ENCODE measurements at places on chromosomes 2 and 18. TPM values are rescaled to one million over a fixed set of nuclear protein-coding genes. Genes with fewer than 3 reads are reported as not detected.

DNA sequence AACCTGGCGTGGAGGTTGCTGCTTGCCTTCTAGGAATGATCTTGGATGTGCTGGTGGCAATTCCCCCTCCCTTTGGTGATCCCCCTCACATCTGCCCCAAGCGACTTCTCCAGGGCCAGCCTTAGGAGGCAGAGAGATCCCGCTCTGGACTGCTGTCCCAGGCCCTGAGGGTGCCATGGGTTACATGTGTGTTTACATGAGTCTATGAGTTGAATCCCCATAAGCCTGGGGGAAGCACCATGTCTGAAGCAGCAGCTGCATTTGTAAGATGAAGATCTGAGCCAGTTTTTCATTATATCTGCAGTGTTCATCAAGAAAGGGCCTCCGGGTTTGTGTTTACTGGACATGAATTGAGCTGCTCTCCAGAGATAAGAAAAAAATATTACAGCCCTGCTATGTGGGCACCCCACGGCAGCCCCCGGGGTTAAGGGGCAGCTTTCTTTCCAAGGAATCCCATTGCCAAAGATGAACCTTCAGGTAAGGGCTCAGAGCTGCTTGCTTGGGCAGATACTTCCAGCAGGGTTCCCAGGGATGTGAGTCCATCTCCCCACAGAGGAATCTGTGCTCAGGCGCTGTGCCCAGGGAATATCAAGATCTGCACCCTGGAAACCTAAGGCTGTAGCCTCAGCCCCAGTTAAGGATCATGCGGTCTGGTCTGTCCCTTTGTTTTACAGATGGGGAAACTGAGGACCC lies 46.0 kb downstream of the MRPS5 start:
- H3K4me3 ChIP-seq: no peak overlapping the region
- peak; percentile 58 for DNase-seq
- H3K36me3 ChIP-seq: no peaks in the 10 kb centered on the region
- H3K27ac ChIP-seq: no peak overlapping the region
- no peaks in the 10 kb centered on the region for H3K27me3 ChIP-seq

- peaks cover under 1% of the 10 kb centered on the region for H3K36me3 ChIP-seq
- H3K4me1 ChIP-seq: peaks cover 55% of the 10 kb centered on the region
- H3K27ac ChIP-seq: peak overlapping the region; percentile 92
Observed at GRCh38 chr2:65228263-65228750, 676 bp downstream of the ACTR2 start.

DNA sequence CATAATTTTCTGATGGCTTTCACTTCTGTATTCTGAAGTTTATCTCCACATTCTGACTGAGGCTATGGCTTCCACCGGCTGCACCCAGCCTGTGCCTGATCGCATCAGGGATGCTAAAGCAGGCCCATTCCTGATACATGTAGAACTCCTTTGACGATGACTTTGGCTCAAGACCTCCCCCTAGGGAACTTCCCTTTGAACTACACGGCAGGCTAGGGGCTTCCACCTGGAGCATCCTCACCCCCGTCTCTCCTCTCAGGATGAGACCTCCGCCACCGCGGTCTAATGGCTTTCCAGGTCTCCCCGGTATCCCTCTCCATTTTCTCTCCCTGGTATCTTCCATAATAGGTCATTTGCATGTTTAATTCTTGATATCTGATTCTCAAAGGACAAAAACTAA lies 214.9 kb upstream of the CHST9 start:
- peaks cover 4% of the 10 kb centered on the region for H3K4me1 ChIP-seq
- H3K36me3 ChIP-seq: no peaks in the 10 kb centered on the region
- DNase-seq: no peak
- no peak overlapping the region for H3K27ac ChIP-seq

- no peak overlapping the region for H3K4me3 ChIP-seq
- no peaks in the 10 kb centered on the region for H3K27me3 ChIP-seq
- no peaks in the 10 kb centered on the region for H3K36me3 ChIP-seq
- H3K4me1 ChIP-seq: no peaks in the 10 kb centered on the region
- no peak overlapping the region for H3K27ac ChIP-seq
Observed at GRCh38 chr2:225114786-225115323, 72.6 kb upstream of the DOCK10 start.

RESP18 gene
- total RNA-seq: not detected

- no peaks in the 10 kb centered on the region for H3K27me3 ChIP-seq
- peaks cover 20% of the 10 kb centered on the region for H3K4me1 ChIP-seq
- no peaks in the 10 kb centered on the region for H3K36me3 ChIP-seq
- no peak overlapping the region for H3K27ac ChIP-seq
- no peak overlapping the region for H3K4me3 ChIP-seq
- no peak for DNase-seq
Observed at GRCh38 chr2:111896576-111896975, 1.8 kb upstream of the MERTK start.

DNA sequence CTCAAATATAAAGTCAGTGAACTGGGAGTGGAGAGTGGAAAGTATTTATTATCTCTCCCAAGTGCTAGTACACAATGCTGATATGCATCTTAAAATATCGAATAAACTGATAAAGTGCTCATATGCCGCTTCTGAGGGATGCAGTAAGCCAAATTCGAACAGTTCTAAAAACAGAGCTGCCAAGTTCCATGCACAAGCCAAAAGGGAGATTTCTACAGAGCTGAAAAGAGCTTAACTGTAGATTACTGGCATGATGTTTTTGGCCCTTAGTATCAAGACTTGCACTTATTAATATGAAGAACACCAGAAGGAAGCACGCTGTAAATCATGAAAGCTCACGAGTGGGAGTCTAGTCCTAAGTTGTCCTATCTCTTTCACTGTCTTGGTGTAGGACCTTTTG lies 7.9 kb downstream of the TMEFF2 start:
- H3K4me3 ChIP-seq: no peak overlapping the region
- no peaks in the 10 kb centered on the region for H3K27me3 ChIP-seq
- DNase-seq: no peak
- no peaks in the 10 kb centered on the region for H3K36me3 ChIP-seq
- no peak overlapping the region for H3K27ac ChIP-seq

STAT4 gene
- 9.1 TPM for total RNA-seq

DNA sequence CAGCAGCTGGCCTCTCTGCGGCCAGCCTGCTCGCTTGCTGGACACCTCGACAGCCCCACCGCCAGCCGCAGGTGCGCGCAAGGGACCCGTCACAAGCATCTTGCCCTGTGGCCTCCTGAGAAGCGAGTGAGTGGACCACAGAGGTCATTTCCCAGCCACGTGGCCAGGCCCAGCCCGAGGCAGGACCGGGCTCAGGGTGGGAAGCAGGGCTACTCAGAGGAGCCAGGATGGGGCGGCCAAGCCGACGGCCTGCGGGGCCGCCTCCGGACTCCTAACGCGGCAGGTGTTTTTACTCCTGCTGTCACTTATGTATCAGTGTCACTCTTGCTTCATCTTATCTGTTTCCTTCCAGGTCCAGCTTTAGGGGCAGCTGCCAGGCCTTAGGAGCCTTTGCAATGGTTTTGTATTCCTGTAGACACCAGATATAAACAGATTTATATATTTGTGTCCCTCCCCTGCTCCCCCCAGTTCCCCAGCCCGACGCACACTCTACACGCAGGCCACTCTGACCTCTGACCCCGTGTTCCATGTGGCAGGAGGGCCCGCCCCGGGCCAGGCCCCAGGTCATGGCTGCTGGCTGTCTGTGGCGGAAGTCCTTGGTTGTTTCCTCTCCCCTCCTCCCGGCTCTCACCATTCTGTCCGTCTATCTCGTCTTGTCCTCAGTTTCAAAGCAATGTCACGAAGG lies 236.4 kb downstream of the ATAD2B start:
- no peaks in the 10 kb centered on the region for H3K36me3 ChIP-seq
- DNase-seq: no peak
- no peak overlapping the region for H3K27ac ChIP-seq

MDH1B gene
- 0.49 TPM for total RNA-seq

- H3K27me3 ChIP-seq: no peaks in the 10 kb centered on the region
- no peak overlapping the region for H3K27ac ChIP-seq
- no peaks in the 10 kb centered on the region for H3K36me3 ChIP-seq
- no peaks in the 10 kb centered on the region for H3K4me1 ChIP-seq
- no peak overlapping the region for H3K4me3 ChIP-seq
Observed at GRCh38 chr2:147777394-147777793, 67.4 kb upstream of the ACVR2A start.

SPOPL gene
- total RNA-seq: 20.1 TPM

ACTR2 gene
- total RNA-seq: 70.0 TPM

NR4A2 gene
- 17.2 TPM for total RNA-seq

GRCh38 chr2:155412598-155412997 lies 714.1 kb downstream of the KCNJ3 start:
- no peaks in the 10 kb centered on the region for H3K36me3 ChIP-seq
- DNase-seq: no peak
- H3K27me3 ChIP-seq: no peaks in the 10 kb centered on the region
- no peak overlapping the region for H3K4me3 ChIP-seq
- no peaks in the 10 kb centered on the region for H3K4me1 ChIP-seq
- H3K27ac ChIP-seq: no peak overlapping the region
